ENCODE measurements at places on chromosomes 7 and 10.

DNA sequence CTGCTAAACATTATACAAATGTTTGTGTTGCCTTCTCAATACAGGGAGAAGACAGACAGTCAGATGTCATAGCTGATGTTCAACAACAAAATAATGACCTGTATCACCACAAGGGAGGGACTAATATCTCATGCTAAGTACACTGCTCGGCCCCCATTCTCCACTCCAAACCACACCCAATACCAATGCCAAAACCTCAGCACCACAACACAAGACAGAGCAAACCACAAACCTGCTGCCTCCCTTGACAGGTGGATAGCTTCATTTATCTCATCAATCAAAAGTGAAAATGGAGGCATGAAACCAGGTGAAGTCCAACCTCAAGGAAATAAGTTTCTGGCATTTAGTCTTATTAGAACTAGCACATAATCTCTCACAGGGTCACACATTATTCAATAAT, 109.5 kb downstream of the PARD3 start:
- DNase-seq: no peak

- no peak for DNase-seq
Measured at GRCh38 chr7:28516390-28517172, 104.3 kb downstream of the CREB5 start.

DNA sequence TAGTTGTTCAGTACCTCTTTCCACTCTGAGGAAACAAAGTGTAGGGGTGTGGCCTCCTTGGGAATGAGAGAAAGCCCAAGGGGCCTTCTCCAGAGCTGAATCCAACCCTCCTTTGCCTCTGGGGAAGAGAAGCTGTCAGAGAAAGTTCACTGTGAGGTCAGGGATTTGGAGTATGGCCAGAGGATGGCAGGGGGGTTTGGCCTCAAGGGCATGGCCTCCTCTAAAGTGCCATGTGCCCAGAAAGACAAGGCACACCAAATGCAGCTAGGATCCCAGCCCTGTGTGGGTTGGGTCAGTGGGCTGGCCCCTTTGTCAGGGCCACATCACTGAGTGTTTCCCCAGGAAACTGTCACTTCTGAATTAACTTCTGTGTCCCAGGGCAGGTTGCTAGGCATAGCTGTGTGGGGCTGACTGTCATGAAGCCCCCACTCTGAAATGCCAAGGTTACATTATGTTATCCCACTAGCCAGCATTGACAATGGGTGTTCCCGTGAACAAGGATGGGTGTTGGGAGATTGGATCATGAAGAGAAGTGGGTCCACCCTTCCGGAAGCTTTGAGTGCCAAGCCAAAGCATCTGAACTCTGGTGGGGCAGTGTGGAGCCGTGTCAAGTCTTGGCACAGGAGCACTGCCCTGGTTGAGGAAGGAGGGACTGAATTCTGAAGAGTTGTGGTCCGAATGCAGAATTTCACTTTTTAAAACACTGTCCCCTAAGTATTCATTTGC, 123.3 kb downstream of the ZMIZ1 start:
- no peak for DNase-seq

GRCh38 chr10:29714096-29714874, 79.5 kb upstream of the SVIL start:
- DNase-seq: no peak

DNA sequence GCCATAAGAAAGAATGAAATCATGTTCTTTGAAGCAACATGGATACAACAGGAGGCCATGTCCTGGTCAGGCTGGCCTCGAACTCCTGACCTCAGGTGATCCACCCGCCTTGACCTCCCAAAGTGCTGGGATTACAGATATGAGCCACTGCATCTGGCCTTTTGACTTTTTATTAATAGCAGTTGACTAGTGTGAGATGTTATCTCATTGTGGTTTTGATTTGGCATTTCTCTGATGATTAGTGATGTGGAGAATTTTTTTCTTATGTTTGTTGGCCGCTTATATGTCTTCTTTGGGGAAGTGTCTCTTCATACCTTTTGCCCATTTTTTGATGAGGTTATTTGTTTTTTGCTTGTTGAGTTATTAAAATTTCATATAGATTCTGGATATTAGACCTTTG, 400.9 kb downstream of the SUGCT start:
- no peak for DNase-seq

DNA sequence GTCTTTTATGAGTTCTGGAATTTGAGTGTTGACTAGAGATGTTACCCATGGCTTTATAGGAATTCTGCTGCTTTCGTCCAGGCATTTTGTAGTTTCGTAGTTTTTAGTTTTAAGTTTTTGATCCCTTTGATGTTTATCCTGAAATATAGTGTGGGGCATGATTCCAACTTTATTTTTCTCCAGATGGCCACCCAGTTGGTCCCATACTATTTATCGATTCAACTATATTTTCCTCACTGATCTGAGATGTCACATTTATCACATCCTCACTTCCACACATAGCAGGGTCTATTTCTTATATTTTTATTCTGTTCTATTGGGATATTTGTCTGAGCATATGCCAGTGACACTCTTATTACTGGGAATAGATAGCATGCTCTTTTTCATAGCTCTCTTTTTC, 33.9 kb downstream of the ADRA2A start:
- DNase-seq: no peak

DNA sequence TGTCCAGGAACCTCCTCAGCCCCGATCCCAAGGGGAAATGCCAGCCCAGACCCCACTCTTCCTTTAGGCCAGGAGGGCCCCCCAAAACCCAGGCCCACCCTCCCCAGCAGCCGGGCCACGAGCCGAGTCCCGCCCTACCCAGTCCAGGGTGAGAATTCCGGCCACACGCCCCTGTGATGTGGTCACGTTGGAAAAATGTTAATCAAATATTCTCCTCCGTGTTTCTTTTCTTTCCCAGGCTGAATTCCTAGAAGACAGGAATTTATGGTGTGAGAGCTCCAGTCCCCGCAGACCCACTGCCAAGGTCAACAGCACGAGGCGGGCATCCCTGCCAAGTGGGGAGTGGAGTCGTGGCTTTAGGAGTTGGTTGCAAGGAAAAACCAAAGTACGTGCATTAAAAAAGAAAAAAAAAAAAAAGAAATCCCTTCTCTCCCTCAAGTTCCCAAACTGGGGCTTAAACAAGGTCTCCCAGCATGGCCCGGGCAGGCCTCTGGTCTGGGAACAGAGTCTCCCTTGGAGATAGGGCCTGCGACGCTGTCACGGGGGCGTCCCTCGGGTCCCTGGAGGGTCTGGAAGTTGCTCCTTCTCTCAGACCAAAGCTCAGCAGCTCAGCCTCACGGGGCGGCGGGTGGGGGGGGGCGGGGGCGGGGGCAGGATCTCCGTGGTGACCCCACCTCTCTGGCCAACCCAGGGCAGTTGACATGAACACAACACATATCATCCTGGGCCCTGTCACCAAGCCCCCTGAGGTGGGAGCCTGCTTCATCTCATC, 28.1 kb upstream of the ELN start:
- DNase-seq: no peak

GRCh38 chr10:69896606-69897231, 95.0 kb downstream of the COL13A1 start:
- no peak for DNase-seq

DNA sequence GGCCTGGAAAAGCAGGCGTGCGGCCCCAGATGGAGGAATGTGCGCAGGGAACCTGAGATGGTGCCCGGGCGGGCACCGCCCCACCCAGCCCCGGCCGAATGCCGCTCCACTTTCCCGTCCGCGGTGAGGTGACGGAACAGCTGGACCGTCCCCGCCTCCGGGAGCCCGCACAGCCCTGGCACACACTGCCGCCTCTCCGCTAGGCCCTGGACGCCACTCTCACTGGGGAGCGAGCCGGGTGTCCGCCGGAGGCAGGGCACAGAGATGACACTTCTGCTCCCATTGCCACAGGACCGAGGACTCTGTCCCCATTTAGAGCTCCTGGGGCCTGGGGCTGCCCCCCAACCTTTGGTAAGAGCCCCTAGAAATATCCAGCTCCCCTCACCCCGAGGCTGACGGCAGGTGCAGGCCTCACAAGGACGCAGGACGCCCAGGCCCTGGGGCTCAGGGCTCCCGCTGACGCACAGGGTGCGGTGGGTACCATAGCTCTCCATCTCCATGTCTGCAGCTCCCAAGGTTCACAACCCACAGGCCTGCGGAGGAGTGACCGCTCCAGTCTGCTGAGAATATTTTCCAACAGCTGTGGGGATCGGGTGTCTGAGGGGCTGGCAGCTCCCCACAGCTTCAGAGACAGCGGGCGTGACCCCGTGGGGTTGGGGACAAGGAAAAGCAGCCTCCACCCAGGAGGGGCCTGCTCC, 52.2 kb upstream of the PDGFA start:
- DNase-seq: no peak

GRCh38 chr7:1937252-1937605, 267.2 kb downstream of the ELFN1 start:
- no peak for DNase-seq

DNA sequence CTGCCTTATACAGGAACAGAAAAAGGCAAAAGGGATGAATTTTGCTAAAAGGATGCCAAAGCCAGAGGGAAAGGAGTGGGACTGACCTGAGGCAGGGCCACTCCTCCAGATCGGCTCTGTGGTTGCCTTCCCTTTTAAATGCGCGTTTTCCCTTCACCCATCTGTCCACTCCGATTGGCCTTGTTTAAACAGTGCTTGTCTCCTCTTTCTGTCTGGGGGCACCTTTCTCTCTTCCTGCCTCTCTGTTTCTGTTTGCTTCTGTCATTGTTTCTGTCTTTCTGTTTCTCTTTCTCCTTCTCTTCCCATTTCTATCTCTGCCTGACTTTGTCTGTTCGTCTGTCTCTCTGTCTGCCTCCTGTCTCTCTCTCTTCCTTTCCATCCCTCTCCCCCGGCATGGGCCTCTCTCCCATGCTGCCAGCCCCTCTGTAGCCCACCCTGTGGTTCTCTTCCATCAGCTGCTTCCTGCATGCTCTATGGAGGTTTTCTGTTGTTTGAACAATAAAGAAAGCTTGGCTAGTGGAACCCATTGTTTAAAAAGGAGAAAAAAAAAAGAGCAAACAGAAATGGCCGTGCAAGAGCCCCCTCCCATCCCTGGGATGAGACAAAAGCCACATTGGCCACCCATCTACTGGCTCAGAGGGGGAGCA, 29.5 kb upstream of the HSPB1 start:
- DNase-seq: no peak

DNA sequence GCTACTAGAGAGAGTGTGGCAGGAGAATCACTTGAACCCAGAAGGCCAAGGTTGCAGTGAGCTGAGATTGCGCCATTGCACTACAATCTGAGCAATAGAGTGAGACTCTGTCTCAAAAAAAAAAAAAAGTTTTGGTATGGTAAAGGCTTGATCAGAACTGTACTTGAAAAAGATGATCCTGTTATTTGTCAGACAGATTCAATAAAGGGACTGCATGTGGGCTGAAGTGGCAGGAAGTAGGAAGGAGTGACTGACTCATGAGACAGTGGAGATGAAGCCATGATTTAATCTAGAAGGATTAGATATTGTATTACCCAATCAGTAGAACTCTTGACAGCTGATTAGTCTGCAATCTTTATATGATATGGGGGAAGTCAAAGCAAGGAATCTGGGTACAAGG, 2.7 kb upstream of the TMEM254 start:
- DNase-seq: no peak

DNA sequence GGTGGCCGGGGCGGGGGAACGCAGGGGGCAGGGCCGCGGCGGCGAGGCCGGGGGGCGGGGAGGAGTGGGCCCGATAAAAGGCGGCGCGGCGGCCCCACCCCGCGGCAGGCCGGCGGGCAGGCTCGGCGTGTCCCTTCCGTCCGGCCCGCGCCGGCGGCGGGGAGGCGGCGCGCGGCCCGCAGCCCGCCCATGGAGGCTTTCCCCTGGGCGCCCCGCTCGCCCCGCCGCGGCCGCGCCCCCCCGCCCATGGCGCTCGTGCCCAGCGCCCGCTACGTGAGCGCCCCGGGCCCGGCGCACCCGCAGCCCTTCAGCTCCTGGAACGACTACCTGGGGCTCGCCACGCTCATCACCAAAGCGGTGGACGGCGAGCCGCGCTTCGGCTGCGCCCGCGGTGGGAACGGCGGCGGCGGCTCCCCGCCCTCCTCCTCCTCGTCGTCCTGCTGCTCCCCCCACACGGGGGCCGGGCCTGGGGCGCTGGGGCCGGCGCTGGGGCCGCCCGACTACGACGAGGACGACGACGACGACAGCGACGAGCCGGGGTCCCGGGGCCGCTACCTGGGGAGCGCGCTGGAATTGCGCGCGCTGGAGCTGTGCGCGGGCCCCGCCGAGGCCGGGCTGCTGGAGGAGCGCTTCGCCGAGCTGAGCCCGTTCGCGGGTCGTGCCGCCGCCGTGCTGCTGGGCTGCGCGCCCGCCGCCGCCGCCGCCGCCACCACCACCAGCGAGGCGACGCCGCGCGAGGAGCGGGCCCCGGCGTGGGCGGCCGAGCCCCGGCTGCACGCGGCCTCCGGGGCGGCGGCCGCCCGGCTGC, at the start of gene NANOS1:
NANOS1 (plus strand) TSS at position 102 of the 808 bp plus-strand sequence; CDS start at position 190, 88 bp downstream.
- no peak for DNase-seq
